ENCODE measurements at places on chromosomes 6 and 20.

GRCh38 chr6:134740473-134741199 lies 209.3 kb downstream of the ALDH8A1 start:
- no peak for DNase-seq

DNA sequence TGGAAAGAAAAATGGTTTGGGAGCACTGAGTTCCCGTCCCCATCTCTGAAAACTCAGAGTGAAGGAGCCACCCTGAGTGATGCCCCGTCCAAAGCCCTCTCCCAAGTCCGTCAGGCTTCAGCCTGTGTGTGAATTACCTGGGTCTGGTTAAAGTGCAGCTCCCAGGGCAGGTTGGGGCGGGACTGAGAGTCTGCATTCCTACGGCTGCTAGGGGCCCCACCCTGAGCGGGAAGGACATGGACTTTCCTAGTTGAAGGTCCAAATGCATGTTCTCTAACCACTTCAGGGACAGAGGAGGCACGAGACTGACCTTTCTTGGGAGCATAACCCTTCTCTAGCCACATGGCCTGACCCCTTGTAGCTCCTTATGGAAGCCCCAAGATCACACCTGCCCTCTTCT lies 97.2 kb downstream of the SYNDIG1 start:
- no peak for DNase-seq

DNA sequence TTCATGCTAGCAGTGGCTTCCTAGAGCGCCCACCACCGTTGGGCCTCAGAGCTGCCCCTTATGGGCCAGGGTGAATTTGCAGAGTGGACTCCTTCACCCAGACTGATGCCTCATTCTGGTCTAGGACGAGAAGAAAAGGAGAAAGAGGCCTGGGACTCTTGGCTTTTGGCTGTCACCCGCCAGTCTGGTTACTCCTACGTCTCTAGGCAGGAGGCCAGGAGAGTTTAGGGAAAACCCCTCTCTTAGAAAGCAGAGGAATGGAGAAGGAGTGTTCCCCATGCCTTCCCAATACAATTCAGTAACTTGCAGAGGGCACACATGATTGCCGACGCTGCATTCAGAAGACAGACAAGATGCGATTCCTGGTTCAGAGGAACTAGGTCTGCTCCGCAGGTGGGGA lies 70.1 kb downstream of the CDC5L start:
- DNase-seq, result no peak

GRCh38 chr20:9262653-9263194 lies 193.8 kb downstream of the PLCB4 start:
- no peak for DNase-seq

- DNase-seq, result no peak
These were observed 236.5 kb downstream of the GMPR start for GRCh38 chr6:16474772-16475493.

- no peak for DNase-seq
These were observed 70.9 kb upstream of the CCDC167 start for GRCh38 chr6:37570482-37571133.

DNA sequence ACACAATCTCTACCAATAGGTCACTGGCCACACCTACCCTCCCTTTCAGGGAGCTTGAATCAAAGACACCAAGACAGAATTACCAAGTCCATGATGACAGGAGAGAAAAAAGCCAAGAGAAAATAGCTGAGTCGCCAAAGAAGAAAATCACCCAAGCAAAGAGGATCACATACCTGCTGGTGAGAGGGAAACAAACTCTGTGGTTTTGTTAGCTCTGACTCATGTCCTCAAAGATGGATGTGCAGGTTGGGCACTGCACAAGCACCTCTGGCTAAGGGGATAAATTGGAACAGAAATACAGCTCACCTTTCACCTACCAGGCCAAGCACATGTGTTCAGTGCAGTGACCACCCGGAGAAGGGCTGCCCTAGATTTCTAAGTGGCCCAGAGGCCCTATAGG lies 114.8 kb downstream of the TFAP2A start:
- no peak for DNase-seq

GRCh38 chr6:20770773-20771172 lies 236.5 kb downstream of the CDKAL1 start:
- no peak for DNase-seq

DNA sequence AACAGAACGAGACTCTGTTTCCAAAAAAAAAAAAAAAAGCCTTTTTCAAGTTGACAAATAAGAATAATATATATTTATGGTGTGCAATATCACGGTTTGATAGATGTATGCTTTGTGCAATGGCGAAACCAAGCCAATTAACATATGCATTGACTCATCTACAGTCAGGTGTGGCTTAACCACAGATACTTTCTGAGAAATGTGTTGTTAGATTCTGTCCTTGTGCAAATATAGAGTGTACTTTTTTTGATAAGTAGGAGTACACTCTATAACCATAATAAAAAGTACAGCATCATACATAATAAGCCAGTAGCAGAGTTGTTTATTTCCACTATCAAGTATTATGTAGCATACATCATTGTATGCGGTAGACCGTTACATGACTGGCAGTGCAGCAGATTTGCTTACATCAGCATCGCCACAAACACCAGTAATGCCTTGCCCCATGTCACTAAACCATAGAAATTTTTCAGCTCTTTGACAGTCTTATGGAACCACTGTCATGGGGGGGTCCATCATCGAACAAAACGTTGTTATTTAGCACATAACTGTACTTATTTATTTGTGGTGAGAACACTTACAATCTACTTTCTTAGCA lies 59.2 kb downstream of the TMEM170B start:
- DNase-seq, result no peak

GRCh38 chr6:131565056-131565455 lies 8.0 kb upstream of the ARG1 start:
- DNase-seq, result no peak

DNA sequence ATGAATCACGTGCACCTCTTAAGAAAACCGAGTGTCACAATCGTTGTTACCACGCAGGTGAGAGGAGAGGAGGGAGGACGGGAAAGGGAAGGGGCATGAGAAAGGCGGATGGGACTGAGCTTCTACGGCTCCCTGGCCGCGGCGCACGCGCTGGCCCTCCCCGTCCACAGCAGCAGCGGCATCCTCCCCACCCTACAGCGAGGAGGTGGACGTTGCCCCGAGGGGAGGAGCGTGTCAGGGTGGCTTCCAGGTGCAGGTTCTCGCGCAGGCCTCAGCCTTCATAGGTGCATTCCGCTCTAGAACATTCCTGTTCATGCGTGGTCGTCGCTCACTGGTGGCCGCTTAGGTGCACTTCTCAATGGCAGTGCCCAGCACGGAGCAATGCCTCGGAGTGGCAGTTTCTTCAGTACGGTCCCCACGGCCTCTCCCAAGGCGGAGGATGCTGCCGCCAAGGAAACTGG lies 29.7 kb upstream of the AFDN start:
- DNase-seq, result no peak

DNA sequence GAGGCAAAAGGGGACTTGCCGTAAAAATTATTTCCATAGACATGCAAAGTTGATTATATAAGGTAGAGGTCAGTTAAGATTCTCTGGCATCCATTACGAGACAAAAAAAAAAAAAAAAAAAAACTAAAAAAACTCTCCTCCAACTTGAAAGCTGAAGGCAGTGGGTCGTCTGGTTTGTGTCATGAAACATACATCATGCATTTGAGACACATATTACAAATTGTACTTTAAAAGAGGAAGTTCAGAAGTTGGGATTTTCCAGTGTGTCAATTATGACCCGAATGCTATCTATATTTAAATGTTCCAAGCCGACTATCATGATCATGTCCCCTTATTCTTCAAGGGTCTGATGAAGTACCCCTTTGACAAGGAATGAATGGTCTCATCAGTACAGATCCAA lies 125.1 kb downstream of the ZNF217 start:
- DNase-seq, result no peak

GRCh38 chr6:70282919-70283461 lies 19.9 kb downstream of the COL9A1 start:
- no peak for DNase-seq

DNA sequence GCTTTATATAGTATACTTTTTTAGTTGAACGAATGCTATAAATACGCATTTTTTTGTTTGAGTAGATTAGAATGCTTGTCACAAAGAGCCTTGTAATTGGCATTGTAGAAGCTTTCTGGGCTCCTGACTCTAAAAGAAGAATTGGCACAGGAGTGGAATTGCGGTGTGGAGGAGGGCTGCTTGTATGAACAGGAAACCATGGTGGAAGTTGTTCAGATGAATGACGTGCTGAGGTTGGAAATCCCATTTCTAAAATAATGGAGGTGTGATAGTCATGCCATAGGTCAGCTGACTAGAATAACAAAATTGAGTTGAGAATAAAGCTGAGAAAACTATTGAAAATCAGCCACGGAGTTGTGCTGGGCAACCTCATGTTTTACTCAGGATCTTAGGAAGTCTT lies 174.9 kb downstream of the QKI start:
- no peak for DNase-seq

DNA sequence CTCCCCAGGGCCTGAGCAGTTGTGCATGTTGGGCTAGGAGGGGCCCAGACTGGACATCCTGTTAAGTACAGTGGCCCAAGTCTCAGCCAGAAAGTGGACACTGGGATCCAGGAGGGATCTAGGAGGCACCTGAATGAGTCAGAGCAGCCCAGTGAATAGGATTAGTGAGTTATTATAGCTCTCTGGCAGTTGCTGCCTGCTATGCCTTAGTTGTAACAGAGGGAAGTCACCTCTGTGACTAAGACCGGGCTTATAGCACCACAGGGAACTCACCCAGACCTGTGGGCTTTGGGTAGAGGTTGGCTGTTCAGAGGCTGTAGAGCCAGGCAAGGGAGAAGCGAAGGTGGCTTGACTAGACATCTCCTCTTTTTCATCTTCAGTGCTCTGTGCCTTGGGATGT lies 39.0 kb upstream of the AAR2 start:
- no peak for DNase-seq

DNA sequence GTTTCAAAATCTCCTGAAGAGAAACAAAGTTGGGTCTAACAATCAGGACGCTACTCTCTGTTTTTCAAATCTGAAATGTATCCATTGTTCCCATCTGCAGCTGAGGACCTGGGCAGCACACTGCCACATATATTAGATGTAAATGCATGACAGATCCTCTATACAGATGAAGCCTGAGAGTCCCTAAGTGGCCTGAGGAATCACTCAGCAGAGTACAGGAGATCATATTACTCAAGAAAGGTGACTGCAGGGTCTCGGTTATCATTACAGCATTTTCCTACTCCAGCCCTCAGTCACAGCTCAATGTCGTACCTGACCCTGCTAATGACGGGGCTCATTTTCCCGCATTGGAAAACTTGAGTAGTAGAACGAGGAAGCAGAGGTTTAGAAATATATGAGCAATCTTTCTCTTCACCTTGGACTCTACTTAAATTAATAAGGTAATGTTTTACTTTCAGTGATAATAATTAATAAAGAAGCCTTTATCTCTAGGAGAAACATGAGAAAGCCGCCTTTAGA lies 256.2 kb upstream of the IRAK1BP1 start:
- no peak for DNase-seq

DNA sequence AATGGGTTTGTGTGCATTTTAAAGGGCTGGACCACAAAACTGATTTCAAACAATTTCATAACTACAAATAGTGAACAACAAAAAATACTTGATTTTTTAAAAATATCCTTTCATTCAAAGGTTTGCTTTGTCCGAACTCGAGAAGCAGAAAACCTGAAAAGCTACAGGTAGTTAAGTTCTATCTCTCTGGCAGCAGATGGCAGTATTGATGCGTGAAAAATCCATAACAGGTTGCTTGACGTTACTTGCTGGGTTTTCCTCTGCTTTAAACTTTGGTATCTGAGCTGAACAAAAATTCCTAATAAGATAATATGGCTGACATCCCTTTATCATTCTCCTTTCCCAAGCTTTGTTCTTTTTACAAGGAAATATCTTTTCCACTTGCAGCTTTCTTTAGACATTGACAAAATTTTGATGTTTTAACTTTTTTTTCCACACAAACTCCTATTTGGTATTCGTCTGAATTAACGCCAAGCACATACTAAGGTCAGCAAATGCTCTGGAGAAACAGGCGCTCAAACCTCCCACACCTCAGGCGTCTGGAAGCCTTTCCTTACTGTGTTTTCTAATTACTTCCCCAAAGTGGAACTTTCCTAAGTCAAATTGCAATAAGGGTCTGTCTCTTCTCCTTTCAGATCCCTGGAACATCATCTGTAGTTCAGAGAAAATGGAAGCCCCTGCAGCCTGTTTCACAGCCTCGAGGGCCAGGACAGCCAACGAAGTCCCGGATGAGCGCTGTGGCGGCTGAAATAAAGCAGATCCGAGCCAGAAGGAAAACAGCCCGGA lies 50.3 kb upstream of the GFRAL start:
- peak; percentile 39 for DNase-seq

DNA sequence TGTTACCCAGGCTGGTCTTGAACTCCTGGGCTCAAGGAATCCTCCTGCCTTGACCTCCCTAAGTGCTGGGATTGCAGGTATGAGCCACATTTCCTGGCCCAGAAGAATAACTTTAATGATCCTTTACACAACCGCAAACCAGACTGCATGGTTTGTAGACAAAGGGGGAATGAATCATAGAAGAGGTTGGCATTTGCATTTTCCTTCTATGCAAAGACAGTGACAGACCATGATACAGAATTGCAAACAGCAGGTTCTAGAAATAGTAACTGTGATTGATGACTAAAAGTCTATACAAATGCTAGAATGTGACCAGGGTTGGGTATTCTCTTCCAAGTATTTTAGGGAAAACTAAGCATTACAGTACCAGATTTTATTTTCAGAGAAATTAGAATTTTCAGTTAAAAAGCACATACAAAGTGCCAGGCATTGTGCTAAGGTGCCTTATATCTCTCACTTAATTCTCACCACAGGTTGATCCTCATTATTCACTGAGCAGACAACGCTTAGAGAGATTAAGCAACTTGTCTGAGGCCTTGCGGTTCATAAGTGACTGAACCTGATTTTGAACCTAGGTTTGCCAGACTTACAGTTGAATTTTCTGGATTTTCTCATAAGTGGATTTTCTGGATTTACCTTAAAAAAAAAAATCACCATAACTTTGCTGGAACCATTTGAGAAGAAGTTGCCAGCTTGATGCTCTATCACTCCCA lies 146.6 kb downstream of the ZFAND3 start:
- no peak for DNase-seq

- no peak for DNase-seq
These were observed 137.0 kb downstream of the MRPL14 start for GRCh38 chr6:43990275-43990626.

- no peak for DNase-seq
These were observed 298.2 kb downstream of the PHACTR1 start for GRCh38 chr6:13014504-13015378.

- no peak for DNase-seq
These were observed 401.0 kb downstream of the CDC5L start for GRCh38 chr6:44788387-44788981.

DNA sequence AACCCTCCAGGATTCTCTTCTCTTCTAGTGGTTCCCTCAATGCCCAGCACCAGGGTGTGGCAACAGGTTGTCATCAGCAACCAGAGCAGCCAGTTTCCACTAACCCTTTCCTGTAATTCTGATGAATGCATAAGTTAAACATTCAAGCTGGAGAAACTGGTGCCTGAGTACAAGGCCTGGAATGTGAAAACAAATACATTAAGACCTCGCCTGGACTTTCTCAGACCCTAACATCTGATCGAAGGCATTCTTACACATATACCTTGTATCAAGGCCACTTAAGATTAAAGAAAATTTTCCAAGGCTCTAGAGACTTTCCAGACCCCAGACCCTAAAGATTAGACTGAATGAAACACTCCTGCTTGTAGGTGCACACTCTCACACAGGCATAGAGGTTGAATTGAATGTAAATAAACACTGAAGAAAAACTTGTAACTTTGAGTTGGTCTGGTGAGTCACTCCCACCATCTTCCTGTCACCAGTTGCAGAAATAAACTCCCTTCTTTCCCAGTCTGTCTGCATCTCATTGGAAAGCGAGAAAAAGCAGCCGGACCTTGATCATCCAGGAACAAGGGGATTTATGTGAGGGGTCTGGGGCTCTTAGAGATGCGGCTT lies 9.0 kb downstream of the LRP11 start:
- no peak for DNase-seq

- no peak for DNase-seq
These were observed 62.7 kb downstream of the FOXC1 start for GRCh38 chr6:1672379-1672778.
